ENCODE measurements at places on chromosomes 2 and 18.

GRCh38 chr2:130310881-130311280, 31.8 kb upstream of the IMP4 start:
- DNase-seq = no peak

DNA sequence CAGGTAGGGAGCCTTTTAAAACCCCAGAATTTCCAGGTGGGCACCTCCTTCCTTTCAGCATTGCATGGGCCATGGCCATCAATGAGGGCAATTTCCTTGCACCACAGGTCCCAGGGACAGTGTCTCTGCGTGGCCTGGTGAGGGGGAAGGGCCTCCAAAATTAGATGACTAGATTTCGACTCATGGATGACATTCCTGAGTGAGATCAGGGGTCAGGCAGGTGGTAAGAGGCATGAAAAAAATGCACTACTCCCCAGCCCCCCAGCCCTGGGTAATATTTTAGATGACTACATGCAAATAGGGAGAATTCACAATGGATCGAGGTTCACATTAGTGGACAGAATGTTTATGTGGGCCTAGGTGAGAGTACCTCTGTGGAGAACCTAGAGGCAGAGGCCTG, 19.0 kb upstream of the IGFBP5 start:
- DNase-seq = no peak

GRCh38 chr18:34978953-34979608, 62.1 kb upstream of the MAPRE2 start:
- peak; percentile 81 for DNase-seq

GRCh38 chr2:23199115-23199918, 185.7 kb upstream of the KLHL29 start:
- DNase-seq = peak; percentile 4

GRCh38 chr18:9608298-9608697, 6.1 kb downstream of the PPP4R1 start:
- peak; percentile 22 for DNase-seq

DNA sequence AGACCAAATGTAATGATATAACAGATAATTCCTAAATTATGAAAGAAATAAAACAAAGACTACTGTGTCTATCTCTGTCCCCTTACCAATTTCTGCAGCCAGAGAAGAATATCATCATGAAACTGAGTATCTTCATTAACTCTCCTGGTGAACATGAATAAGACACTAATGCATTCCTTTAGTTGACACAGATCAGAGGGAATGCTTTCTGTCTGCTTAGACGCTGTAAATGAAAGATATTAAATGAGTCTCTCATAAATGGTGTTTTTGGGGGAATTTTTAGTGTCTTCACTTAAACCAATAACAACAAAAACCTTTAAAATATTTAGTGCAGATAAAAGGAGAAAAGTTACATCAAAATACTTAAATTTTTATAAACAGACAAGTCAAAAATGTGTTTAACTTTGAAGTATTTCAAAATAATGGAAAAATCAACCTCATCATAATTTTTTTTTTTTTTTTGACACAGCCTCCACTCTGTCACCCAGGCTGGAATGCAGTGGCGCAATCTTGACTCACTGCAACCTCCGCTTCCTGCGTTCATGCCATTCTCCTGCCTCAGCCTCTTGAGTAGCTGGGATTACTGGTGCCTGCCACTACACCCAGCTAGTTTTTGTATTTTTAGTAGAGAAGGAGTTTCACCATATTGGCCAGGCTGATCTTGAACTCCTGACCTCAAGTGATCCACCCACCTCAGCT, 16.0 kb downstream of the EPG5 start:
- peak; percentile 77 for DNase-seq

- no peak for DNase-seq
These were observed 738.9 kb upstream of the SALL3 start for GRCh38 chr18:78240627-78241252.

- DNase-seq = no peak
These were observed 244.4 kb downstream of the ATAD2B start for GRCh38 chr2:23682481-23682880.

GRCh38 chr2:16475986-16476567, 189.6 kb downstream of the CYRIA start:
- DNase-seq = no peak

- DNase-seq = peak; percentile 24
These were observed 104.2 kb downstream of the SH3BP4 start for GRCh38 chr2:235055891-235056516.

- DNase-seq = no peak
These were observed 6.4 kb upstream of the CLEC4F start for GRCh38 chr2:70826696-70827350.

GRCh38 chr2:73069855-73070642, 1.5 kb downstream of the SFXN5 start:
- DNase-seq = no peak

DNA sequence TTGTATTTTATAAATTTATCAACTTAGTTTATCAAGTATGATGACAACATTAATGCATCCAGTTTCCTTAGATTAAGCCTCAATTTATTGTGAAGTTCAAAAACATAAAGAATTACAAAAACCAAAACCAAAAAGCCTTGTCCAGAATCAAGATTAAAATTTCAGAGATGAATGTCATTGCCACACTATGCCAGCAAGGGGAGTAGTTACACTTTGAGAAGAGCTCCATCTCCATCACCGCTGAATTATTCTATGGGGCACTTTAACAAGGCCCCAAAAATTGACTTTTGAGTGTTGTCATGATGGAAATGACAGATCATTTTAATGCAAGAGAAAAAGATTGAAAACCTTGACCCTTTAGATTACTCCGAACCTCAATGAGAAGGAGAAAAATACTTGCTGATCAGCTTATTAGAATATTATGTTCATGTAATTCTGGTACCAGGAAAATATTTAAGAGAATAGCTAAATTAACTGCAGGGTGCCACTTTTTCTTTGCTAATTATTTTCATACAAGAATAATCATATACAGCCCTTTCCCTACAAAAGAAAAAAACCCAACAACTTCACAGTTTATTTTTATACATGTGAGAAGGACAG, 152.5 kb upstream of the AQP4 start:
- DNase-seq = no peak

DNA sequence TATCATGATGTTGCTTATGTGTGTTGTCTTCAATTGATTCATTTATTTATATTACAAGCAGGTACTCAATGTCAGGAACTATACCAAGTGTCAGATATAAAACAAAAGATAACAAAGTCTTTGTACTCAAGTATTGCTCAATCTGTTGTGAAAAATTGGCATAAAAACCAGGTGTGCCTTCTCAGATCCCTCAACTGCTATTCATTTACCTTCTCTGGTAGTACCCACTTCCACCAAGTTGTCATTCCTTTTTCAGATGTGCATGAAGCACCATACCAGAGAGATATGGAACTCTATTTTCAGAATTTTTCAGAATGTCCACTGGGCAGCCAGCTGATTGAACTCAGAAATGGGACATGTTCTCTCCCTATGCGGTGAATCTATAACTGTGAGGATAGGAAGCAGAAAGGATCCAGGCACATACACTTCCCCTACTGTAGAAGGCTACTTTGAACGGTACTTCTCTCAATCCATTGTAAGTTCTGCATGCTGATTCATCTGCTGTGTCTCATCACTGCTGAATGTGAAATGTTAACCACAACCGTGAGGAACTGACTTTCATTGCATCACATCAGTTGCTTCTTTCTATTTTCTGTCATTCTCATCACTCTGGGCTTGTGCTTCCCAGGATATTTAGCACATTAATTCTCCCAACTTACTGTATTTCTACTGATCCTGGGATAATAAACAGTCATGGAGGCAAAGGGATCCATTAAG, 1621.3 kb downstream of the SUCLG1 start:
- peak; percentile 40 for DNase-seq

- DNase-seq = no peak
These were observed 76.2 kb upstream of the MFF start for GRCh38 chr2:227248876-227249275.

DNA sequence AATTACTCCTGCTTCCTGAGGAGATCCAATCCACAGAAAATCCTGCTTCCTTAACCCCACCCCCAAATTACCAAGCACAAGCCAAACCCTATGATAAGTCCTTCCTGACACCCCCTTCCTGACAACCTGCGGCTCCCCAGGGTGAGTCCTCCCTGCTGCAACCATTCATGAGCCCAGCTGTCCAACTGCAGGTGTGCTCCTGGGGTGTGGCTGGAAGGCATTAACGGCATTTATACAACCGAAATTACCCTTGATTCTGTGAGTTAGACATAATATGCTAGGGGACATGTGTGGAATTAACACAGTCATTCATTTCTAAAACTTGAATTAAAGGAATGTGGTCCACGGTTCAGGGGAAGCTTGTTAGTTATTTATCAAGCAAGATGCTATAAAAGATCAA, 119.0 kb upstream of the ALKAL2 start:
- no peak for DNase-seq

DNA sequence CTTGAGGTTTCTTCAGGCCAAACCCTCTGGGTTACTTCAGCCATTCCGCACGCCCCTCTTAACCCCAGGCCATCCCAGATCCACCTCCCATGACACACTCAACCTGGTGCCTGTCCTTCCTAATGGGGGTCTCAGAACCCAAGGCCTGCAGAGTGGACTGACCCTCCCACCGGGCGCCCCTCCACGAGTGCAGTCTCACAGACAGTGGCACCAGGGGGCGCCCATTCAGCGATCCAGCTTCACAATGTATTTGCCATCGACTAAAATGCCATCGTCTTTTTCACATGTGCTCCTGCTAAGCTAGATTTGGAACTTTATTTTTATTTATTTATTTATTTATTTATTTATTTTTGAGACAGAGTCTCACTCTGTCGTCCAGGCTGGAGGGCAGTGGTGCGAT, 38.5 kb downstream of the INPP5D start:
- no peak for DNase-seq

- DNase-seq = no peak
These were observed 2.5 kb downstream of the PXDN start for GRCh38 chr2:1741851-1742250.

DNA sequence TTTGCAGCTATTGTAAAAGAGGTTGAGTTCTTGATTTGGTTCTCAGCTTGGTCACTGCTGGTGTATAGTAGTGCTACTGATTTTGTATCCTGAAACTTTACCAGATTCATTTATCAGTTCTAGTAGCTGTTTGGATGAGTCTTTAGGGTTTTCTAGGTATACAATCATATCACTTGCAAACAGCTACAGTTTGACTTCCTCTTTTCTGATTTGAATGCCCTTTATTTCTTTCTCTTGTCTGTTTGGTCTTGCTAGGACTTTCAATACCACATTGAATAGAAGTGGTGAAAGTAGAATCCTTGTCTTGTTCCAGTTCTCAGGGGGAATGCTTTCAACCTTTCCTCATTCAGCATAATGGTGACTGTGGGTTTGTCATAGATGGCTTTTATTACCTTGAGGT, 210.5 kb upstream of the DPP10 start:
- no peak for DNase-seq

DNA sequence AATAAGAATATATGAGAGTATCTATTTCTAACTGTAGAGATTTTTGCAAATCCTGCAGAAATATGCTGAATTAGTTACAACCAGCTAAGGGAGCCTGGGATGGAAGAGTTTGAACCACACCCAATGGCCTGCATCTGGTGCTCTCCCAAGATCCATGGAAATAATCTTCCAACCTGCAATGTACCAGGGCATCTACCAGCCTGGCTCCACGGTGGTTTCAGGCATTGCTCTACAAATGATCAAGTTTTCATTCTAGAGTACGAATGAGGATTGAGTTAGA, 61.4 kb upstream of the IL1R1 start:
- DNase-seq = no peak

DNA sequence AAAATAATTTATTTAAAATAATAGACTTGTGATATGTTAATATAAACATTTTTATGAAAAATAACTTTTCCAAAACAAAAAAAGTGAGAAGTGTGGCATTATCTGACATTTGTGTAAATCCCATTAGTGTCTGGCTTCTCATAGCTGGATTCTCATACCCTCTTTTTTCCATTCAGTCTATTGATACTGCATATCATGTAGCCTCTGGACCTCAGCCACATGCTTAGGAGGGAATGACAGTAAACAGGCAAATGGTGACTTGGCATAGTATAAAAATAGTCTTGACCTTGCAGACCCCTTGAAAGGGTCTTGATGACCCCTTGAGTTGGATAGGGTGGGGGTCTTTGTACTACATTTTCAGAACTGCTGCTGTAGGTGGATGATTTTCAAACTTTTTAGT, 29.2 kb downstream of the GALNT1 start:
- no peak for DNase-seq

DNA sequence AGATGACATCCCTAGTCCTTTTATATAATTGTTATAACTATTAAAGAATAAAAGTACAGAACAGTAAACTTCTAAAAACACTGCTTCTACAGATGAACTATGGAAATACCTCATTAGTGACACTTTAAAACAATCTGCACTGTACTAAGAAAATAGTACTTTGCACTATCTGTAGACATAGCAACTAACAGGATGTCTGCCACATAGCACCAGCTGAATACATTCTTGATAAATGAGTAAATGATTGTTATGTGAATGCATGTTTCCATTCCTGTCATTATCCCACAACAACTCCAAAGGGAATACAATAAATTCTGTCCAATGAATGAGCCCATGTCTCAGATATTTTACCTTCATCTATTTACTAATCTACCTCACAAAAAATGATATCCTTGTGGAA, 115.3 kb upstream of the SLC35G4 start:
- DNase-seq = peak; percentile 42

- no peak for DNase-seq
These were observed 38.9 kb downstream of the DNMT3A start for GRCh38 chr2:25302758-25303375.

GRCh38 chr2:167134381-167135072, 246.2 kb downstream of the XIRP2 start:
- DNase-seq = peak; percentile 80

DNA sequence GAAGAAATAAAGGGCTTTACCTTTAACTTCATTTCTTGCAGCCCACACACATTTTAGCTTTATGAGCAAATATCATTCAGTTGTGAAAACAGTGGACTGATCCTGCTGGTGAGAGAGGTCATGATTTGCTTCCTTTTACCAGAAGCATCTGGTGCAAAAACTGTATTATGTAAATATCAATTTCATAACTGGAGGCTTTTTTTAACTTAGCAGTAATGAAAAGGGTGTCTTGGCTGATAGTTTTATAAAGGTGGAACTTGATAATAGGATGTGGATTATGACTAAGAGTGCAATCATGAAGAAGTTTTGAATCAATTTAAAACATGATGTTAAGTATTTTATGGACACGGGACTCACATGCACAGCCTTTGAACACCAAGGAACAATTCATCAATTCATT, 304.4 kb downstream of the GULP1 start:
- DNase-seq = no peak

DNA sequence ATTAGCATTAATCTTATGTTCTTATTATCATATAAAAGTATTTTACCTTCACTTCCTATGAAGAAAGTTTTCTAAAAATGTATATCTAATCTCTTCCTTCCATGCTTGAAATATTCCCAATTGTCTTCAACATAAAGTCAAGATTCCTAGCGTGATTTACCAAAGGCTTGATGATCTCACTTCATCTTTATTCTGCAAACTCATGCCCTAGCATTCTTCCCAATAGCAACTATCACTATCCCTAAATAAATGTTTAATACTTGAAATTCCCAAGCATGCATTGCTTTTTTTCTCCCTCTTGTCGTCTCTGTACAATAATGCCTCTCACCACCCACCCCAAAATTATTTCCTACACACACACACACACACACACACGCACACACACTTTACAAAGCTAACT, 125.8 kb downstream of the VWC2L start:
- no peak for DNase-seq

- DNase-seq = no peak
These were observed 605.2 kb upstream of the LRRTM4 start for GRCh38 chr2:78127424-78127823.

Data from NCI-H226 (cell line).